ENCODE measurements at places on chromosomes 16 and 17.

DNA sequence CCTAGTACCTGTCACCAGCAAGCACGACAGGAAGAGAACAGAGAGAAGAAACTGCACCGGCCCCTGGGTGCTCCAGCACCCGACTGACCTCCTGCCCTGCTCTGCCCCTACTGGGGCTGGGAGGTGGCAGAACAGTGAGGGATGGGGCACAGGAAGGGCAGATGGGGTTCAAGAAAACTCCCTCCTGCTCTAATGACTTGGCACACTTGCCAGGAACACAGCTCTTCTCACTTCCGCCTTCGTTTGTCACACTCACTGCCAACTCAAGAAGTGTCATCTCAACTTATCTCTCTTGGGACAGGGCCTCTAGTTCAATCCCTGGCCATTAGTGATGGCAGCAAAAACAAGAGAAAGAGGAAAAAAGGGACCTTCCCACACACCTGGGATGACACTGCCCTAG, 42.7 kb upstream of the ICAM2 start:
- DNase-seq = no peak

GRCh38 chr17:83068641-83069570, 10.5 kb upstream of the METRNL start:
- DNase-seq = no peak

- no peak for DNase-seq
These were observed 32.5 kb upstream of the FA2H start for GRCh38 chr16:74807052-74807646.

- DNase-seq = no peak
These were observed 99.7 kb downstream of the CBLN1 start for GRCh38 chr16:49181791-49182518.

DNA sequence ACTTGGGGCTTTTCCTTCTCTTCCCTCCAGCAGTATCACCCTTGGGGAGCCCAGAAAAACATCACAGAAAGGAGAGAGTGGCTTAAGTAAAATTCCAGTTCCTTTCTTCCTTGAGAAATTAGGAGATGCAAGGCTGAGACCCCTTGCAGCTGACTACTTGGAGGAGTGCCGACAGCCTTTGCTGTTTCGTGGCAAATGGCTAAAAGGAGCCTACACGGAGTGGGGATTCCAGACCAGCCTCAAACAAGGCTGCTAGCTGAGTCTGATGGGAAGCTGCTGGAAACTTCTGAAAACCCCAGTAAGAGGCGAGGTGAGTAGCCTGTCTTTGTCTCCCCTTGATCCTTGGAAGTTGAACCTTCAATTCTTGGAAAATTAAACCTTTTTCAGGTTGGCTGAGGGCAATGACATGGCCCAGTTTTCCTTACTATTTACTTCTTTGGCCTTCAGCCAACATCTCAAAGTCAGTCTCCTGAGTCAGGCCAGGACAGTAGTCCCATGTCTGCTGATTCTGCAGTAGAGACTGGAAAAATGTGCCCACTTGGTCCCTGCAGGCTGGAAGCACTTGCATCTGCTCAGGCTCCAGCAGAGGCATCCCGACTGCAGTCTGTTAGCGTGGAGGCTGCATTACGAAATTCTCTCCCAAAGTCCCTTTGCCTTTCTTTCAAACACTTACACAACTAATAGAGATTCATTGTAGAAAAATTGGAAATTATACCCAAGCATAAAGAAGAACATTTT, 23.4 kb downstream of the SMIM36 start:
- DNase-seq = no peak

GRCh38 chr17:57459286-57459915, 203.1 kb downstream of the MSI2 start:
- no peak for DNase-seq

GRCh38 chr16:17194190-17194780, 276.5 kb downstream of the XYLT1 start:
- no peak for DNase-seq
